ENCODE measurements at places on chromosomes 1 and 21. TPM values are rescaled to one million over a fixed set of nuclear protein-coding genes. Genes with fewer than 3 reads are reported as not detected.

- no peak for DNase-seq
Measured at GRCh38 chr1:9542430-9542829, 3.2 kb downstream of the SLC25A33 start.

GRCh38 chr1:212862111-212862690 lies 4.1 kb downstream of the FLVCR1 start:
- no peak for DNase-seq

- no peak for DNase-seq
Measured at GRCh38 chr1:25619101-25619890, 2.7 kb downstream of the MAN1C1 start.

DNA sequence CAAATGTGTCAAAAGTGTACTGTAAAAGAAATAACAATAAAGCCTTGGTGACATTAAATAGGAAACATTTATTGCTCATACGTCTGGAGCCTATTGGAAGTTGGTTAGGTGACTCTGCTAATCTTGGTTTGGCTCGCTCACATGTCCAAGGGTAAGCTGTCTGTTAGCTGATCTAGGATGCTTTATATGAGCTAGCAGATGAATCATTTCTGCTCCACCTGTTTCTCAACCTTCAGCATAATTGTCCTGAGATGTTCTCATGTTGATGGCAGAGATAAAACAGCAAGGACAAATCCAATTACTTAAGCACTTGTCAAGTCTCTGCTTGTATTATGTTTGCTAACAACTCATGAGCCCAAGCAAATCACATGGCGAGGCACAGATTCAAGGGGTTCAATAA lies 56.0 kb upstream of the CD53 start:
- DNase-seq = no peak

- no peak for DNase-seq
Measured at GRCh38 chr1:88890131-88890530, 1.2 kb downstream of the GTF2B start.

DISP3 gene
- total RNA-seq = 0.59 TPM

GRCh38 chr1:191320062-191320461 lies 838.2 kb upstream of the RGS18 start:
- no peak for DNase-seq

DNA sequence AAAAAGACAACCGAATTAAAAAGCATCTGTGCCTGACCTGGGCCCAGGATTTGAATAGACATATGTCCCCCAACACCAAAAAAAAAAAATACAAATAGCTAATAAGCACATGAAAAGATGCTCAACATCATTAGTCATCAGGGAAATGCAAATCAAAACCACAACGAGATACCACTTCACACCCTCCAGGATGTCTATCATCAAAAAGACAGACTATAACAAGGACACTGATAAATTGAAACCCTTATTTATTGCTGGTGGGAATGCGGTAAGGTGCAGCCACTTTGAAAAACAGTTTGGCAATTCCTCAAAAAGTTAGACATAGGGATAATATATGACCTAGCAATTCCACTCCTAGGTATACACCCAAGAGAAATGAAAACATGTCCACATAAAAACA lies 72.3 kb upstream of the CAMK1G start:
- DNase-seq = no peak

All from tibial nerve (tissue), 4 donors.